ENCODE measurements at places on chromosomes 3 and 15. TPM values are rescaled to one million over a fixed set of nuclear protein-coding genes. Genes with fewer than 3 reads are reported as not detected.

DNA sequence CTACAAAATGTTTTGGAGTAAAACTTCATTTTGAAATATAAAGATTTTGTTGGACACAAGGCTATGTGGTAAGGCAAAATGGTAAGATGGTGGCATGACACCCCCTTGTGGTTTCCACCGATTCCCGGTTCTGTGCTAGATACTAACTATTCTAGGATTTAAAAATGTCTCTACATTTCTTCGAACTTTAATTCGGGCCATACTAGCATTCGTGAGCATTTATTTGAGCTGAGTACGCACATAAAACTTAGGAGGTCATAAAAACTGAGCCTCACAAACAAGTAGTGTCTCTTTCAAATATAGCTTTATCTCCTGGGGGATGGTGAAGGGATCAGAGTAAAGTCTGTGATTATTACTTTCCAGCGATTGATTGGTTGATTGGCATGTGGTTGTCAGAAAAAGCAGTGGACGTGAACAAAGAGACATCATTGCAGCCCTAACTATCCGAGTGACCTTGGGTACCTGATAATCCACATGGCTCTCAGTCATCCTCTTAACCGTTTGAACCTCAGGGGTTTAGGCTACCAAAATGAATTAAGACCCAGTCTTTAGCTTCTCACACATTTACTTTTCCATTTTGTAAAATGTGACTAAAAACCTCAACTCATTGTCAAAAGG is 1.1 kb upstream of the ZNF639 start:
- peak; percentile 25 for DNase-seq

- DNase-seq, result no peak
Measured at GRCh38 chr3:65811086-65811761, 227.5 kb downstream of the MAGI1 start.

DNA sequence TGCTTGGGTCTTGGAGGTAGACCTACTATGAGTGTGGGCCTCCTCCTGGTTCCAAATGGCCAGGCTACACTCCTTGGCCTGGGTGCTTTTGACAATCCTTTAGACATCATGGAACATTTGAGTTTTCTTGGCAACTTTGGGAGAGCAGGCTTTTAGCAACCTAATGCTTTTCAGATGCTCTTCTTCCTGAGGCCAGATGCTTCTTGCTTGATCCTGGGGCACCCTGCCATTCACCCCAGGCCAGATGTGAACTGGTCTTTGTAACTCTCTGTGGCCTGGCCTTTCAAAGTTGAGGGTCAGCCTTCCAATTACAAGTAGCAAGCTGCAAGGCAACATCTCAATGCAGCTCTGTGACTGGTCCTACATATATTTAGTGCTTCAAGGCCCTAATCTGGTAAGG is 40.5 kb downstream of the RTP1 start:
- no peak for DNase-seq

- DNase-seq, result no peak
Measured at GRCh38 chr3:134829721-134830120, 34.7 kb downstream of the EPHB1 start.

DNA sequence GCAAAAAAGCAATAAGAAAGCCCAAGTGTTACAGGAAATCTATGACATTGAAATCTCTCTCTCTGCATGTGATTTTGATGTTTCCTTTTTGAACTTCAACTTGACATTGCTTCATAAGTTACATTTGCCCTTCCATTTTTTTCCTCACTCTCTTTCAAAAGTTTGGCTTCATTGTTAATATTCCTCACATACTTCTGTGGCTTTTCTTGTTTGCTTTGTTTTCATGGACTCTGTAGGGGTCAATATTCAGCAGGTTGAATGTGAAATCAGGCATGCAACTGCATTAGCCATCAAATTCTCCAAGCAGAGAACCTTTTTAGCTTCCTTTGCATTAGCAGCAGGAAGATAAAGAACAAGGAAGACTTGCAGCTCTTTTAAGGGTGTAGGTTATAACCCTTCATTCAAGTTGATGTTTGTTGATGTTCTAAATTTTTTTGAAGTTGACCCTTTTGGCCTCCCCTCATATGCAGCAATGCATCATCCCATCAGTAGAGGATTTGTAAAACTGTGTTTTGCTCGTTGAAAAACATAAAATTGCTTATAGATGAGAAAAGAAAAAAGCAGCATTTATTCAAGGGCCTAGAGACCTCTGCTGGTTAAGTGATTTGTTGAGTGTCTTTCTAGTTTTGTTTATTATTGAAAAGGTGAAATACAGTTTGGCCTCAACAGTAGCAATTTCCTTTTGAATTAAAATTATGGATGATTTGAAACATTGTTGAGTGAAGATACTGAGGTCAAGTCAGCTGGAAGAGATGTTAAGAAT is 211.4 kb downstream of the IL5RA start:
- no peak for DNase-seq

DNA sequence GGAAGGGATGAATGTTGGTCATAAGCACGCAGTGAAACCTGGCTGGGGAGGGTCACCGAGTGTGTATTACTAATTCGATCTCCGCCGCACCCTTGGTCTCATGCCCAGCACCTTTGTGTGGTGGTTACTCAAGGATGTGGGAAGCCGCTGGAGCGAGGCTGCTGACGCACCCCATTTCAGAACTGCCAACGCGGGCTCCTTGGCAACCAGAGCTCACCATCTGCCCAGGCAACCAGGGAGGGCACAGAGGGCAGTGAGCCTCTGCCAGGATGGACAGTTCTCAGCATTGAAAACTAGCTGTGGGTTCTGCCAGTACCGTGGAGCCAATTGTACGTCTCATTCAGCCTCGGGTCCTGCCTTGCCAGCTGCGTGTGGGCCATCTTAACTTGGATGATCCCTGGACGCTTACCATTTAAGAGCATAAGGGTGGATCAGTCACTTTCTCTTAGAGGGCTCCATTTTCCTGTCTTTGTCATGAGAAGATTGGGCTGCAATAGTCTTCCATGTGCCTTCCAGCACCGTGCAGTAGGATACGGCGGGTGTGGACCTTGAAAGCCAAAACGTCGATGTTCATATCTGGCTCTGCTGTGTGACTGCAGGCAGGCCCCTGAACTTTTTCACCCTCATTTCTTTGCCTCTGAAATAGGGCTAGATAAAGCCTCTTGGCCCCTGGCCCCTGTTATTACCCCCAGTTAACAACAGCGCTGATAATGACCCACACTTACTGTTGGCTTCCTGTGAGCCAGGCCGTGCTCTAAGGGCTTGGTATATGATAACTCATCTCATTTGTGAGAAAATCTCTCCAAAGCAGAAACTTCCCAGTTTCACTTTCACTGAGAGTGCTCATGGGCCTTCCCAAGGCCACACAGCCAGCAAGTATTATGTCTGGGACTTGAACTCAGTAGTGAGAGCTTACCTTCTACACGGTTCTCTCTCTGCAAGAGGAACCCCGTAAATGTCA is 238.8 kb downstream of the OPA1 start:
- DNase-seq, result no peak

The TBC1D23 gene
- total RNA-seq, result 42.5 TPM

GRCh38 chr15:41848631-41849030 is 10.0 kb downstream of the PLA2G4B start:
- DNase-seq, result no peak

- no peak for DNase-seq
Measured at GRCh38 chr3:143165211-143165610, 45.6 kb downstream of the CHST2 start.

DNA sequence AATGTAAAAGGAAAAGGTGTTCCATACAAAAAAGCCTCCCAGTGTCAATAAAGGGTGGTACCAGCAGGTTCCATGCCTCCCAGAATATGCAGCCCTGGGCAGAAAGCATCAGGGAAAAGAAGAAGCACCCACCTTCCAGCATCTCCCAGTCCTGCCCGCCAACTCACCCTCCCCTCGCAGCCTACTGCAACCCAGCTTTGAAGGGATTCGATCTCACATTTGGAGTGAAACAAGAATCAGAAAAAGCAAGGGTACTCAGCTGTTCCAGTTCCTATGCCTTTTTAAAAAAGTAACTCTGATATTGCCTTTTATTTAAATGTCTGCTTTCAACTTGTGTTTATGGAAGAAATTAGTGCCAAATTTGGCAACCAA is 166.9 kb downstream of the ADAMTS17 start:
- DNase-seq, result no peak

The PSTPIP1 gene
- 1.4 TPM for total RNA-seq

Data from transverse colon (tissue), 4 donors.